ENCODE measurements at places on chromosomes 3 and 15.

- no peak for DNase-seq
Measured at GRCh38 chr3:41716471-41716870, 245.4 kb downstream of the ULK4 start.

DNA sequence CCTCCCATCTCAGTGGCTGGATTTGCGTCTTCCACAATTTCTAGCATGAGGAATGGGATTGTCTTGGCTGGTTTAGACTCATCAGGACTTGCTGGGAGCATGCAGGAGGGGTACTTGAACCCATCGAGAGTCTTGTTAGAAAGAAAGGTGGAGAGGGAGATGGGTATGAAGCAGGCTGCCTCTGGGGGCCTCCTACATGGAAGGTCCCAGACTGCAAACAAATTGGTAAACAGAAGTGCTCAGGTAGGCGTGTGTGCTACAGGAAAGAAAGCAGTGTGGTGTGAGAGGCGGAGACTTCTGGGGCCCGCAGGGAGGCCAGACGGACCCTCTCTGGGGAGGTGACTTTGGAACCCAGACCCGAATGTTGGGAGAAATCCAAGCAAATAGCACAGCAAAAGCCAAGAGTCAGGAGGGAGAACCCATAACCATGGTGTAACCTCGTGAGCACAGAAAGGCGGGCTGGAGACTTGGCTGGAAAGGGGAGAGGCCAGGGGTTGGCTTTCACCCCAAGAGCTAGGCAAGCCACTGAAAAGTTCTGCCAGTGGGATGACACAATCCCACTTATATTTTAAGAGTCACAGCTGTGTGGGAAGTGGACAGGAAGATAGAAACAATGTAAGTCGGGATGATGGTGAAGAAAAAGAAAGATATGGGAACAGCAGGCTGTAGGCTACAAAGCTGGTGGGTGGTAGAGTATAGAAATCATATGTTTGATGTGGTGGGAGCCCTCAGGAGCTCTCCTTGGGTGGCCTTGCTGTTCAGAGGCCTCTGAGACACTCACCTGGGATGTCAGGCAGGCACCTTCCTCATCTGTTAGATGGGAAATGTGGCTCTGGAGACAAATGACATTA, 130.1 kb upstream of the PRR20G start:
- DNase-seq, result no peak

DNA sequence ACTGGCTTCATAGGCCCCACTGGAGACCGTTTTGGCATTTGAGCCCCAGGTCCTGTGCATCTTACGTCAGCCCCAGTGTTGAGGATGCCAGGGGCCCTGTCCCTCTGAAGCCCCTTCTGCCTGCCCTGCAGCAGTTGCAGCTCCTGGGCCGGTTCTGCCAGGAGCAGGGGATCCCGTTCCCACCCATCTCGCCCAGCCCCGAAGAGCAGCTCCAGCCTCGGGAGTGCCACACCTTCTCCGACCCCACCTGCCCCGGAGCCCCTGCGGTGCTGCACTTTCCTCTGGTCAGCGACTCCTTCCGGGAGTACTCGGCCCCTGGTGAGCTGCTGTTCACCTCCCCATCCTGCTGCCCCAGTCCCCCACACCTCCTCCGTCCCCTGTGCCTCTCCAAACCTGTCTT, 8.6 kb downstream of the PLA2G4B start:
- no peak for DNase-seq

DNA sequence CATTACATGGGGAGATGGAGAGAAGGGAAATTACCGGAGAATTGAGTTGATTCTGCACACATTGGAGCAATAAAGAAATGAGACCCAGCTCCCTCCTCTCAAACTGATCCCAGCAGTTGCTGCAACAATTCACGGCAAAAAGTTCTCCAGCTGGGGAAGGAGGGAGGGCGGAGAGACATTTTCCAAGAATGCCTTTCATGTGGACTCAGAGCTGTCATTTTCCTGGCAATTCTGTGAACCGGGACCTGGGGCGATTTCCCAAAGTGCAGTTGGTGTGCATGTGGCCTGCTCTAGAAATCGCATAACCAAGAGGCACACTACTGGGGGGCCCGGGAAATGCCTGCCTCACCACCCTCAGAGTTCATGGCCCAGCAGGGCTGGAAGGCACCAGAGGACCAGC, 48.7 kb upstream of the IREB2 start:
- DNase-seq, result no peak

DNA sequence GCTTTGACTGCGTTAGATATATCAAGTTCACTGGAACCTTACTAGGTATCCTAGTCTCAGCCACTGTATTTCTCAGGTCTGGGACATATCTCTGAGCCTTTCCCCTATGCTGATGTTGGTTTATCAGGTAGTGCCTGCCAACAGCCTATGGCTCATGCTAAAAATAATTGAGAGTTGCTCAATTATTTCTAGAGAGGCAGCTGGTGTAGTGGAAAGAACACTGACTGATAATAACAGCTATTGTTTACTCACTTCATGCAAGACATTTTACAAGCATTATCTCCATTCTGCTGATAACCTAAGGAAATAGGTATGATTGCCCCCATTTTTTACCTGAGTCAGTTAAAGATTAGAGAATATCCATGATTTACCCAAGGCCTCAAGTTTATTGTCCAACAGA, 231.4 kb downstream of the LRRN1 start:
- DNase-seq, result no peak

DNA sequence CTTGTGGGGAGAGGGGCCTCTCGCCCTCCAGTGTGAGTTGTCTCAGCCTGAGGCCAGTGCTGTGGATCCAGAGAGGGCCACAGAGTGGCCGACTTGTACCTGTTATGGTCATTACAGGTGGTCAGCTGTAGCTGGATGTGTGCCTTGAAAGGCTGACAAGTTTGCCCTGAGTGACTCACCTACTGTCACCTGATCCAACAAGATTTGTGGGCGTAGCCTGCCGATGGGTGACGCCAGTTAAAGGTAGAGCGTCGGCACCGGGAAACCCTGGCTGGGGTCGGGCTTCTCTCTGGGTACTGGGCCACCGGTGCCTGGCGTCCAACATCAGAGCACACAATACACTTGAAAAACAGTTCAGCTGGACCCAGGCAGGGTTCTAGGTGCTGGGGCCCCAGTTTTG, 2.8 kb upstream of the ISG20 start:
- DNase-seq, result no peak

DNA sequence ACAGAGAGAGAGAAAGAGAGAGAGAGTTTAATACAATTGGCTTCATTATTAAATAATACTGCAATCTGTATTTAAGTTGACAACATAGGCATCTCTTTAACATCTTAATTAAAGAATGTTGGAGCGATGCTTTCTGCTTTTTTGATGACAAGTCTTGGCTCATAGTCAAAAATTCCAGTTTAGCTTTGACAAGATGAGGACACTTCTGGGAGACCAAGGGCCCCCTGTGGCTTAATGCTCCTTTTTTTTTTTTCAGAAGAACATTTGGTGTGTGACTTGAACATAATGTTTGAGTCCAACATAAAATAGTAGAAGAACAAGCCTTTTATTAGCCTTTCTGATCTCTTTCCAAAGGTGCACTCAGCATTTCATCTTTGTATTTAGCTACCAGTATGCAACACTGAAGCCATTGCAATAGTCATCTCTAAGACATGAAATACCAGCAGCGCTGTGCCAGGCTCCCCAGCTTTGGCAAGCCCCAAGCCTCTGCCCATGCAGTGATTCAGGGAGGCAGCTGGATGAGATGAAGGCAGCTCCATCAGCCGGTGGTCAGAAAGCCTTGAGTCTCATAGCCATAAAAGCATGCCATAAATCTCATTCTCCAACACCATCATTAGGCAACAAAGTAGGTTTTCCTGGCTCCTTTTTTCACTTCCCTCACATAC, 349.4 kb upstream of the SEMA6D start:
- no peak for DNase-seq

GRCh38 chr15:89085289-89085926, 2.8 kb upstream of the ABHD2 start:
- no peak for DNase-seq

DNA sequence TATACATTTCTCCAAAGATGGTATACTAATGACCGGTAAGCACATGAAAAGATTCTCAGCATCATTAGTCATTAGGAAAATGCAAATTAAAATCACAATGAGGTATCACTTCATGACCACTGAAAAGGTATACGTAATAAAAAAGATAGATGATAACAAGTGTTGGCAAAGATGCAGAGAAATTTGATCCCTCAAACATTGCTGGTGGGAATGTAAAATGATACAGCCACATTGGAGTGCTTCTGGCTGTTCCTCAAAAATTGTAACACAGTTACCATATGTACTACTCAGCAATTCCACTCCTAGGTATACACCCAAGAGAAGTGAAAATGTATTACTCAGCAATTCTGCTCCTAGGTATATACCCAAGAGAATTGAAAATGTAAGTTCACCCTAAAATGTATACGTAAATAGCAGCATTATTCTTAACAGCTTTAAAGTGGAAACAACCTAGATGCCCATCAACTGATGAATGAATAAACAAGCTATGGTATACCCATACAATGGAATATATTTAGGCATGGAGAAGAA, 25.0 kb upstream of the KY start:
- DNase-seq, result no peak

DNA sequence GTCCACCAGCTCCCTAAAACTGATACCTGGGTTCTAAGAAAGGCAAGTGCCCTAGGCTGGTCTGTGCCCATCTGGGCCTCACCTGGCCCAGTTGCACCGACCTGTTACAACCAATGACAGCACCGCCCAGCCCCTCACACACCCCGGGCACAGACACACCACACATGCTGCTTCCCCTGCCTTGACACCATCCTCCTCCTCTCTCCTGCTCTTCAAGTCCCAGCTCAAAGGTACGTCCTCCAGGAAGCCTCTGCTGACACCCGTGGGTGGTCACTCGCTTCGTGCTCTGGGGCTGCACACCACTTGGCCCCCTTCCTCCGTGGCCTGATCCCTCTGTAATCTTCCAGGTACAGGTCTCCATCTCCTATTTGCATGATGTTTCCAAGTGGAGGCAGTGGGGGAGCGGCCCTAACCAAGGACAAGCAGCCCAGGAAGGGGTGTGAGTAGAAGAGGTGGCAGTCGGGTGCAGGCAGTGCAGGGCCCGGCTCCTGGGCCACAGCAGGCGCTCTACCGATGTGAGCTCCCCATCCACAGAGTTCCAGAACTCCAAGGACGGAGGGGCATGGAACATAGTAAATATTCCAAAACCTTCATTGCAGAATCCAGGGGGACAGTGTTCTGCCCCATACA, 144.6 kb downstream of the NUP210 start:
- DNase-seq, result no peak

DNA sequence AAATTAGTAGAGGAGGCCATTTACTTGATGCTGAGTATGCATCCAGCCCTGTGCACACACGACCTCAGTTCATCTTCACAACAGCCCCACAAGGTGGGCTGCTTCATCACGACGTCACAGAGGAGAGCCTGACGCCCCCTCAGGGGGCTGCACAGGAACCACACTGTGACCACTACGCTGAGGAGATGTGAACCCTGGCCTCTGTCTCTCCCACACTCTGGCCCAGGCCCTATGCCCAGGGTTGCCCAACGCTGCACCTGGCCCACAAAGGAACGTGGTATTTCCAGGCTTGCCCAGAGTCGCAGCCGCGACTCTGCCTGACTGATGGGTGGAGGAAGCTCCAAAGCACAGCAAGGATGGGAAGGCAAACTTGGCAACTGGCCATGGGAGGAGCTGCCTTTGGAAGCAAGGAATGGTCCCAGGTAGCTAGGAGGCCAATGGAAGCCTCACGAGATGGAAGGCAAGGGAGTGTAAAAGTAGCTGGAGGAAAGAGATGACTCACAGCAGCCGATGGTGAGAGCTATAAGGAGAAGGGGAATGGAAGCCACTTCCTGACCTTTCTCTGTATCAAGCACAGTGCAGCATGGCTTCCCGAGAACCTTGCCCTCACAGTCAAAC, 226.0 kb downstream of the KLF13 start:
- no peak for DNase-seq

DNA sequence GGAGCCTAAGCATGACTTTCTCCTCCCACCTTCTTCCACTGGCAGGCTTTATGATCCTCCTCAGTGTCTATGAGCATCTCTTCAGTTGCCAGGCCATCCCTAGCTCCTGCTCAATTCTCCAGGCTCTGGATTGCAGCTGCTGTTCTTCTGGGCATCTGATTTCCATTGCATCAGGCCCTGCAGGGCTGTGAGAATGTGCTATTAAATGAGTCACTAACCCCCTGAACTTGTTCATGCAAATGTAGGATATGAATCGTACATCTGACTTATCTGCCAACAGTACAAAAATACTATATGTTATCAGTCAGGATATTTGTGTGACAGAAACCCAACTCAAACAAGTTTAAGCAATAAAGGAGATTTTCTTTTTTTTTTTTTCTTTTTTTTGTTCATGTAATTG, 11.9 kb downstream of the GPR176 start:
- DNase-seq, result no peak

- DNase-seq, result no peak
Measured at GRCh38 chr3:66312039-66312438, 91.2 kb downstream of the SLC25A26 start.

GRCh38 chr3:63927422-63928280, 15.5 kb upstream of the SCAANT1 start:
- DNase-seq, result peak; percentile 50

DNA sequence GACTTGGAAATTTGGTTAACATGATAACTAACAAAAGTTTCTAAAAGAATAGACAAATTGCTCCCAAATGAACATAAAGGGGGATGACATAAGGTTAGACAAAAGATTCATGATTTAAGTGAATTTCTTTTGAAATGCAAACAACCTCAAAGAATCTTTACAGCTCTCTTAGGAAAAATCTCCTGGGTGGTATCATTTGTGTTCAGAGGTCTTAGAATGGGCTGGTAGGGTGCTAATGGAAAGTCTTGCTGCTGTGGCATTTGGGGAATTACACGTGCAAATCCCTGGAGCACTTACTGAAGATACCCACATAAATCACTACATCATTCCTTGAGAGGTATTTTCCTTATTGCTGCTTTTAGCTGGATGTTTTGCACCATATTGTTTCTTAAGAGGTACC, 14.4 kb upstream of the ROBO2 start:
- DNase-seq, result no peak

GRCh38 chr3:170180079-170180907, 1.2 kb downstream of the PHC3 start:
- DNase-seq, result peak; percentile 37

DNA sequence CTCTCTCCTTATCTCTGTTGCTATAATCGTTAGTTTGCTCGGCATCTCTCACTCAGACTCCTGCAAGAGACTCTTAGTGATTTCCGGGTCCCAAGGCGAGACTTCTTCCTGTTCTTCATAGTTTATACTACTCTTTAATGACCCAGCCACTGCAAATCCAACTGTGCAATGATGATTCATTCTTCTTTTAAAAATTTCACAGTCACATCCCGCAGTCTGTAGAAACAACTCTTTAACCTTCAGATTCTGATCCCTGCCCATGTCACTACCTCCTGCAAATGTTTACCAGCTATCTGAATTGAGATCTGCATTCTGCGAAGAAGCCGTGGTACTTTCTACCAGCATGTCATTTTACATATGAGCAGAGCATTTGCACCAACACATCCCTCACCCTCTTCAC, 2.8 kb upstream of the VGLL3 start:
- no peak for DNase-seq

- DNase-seq, result no peak
Measured at GRCh38 chr15:85151861-85152260, 170.2 kb downstream of the PDE8A start.

- peak; percentile 69 for DNase-seq
Measured at GRCh38 chr3:37993820-37994638, 3.4 kb downstream of the VILL start.
